Suprapubic skin (tissue), 4 donors: ENCODE measurements at places on chromosomes 5 and 9.

- no peak for DNase-seq
These were observed 2.4 kb downstream of the SOWAHA start for GRCh38 chr5:132815454-132815853.

GRCh38 chr5:119333421-119333851 is 22.4 kb upstream of the TNFAIP8 start:
- no peak for DNase-seq

DNA sequence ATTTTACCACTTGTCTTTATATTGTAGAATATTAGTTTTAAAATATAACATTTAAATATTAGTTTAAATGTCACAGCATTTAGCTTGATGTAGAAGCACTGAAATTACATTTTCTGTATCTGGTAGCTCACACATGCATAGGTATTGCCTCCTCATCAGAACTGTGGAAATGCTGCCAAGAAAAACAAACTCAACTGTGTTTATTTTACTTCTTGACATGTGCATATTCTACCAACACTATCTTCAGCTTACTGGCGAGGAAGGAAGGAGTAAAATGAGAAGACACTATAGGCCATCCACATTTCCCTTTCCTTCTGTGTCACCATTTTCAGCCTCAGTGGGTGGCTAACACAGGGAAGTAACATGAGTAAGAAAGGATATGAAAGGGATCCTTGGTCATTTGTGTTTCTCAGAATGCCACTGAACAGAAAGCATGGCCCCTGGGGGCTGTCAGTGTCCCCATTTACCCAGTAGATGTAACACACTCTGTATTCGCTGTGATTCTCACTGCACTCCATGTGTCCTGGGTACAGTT is 81.0 kb upstream of the HTR4 start:
- DNase-seq: no peak

- DNase-seq: peak; percentile 3
These were observed 177.8 kb downstream of the RGS3 start for GRCh38 chr9:113641100-113641885.

DNA sequence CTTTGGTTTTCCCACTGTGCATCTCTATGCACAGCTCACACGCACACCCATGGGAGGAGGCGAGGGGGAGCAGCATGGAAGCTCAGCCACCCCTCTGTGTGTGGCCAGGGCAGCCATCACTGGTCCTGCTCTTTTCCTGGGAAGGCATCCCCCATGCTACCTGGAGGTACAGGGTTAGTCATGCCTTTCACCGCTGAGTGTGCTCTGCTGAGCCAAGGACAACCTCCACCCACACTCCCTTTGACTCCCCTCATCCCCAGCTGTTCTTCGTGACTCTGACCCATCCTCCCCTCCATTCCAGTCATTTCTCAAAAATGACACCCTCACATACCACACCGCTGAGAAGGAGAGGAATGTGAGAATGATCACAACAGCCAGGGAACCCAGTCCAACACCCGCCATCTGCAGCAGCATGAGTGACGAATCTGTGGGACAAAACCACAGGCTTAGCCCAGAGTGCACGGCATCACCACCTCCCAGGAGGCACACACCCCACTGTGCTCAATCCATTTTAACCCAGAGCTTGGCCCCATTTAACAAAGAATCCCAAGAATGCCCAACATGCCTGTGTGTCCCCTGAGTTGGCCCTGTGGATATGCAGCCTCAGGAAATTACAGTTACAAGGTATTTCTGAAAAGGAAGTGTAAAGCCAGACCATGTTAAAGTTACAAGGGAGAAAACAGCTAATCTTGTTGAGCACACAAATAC is 133.4 kb downstream of the SUSD1 start:
- DNase-seq: no peak

- no peak for DNase-seq
These were observed 105.1 kb downstream of the PHF2 start for GRCh38 chr9:93681269-93682154.

- no peak for DNase-seq
These were observed 561.8 kb upstream of the TUSC1 start for GRCh38 chr9:26240020-26240419.

DNA sequence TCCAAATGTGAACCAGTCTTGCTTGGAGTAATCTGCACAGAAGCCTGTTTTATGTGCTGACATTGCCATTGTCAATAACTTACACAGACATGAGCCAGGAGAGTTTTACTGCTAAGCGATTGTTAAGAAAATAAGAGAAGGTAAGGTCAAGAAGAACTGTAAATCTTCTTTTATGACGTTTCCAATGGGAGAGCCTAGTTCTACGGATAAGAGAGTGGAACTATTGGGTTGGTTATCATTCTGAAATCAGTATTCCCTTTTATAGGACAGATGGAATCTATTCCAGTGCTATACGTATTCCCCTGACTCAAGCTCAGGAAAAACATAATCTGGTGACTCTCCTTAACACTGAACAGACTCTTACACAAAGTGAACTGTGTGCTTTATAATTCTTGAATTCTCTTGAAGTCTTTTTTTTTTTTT is 137.9 kb upstream of the OTULINL start:
- no peak for DNase-seq

DNA sequence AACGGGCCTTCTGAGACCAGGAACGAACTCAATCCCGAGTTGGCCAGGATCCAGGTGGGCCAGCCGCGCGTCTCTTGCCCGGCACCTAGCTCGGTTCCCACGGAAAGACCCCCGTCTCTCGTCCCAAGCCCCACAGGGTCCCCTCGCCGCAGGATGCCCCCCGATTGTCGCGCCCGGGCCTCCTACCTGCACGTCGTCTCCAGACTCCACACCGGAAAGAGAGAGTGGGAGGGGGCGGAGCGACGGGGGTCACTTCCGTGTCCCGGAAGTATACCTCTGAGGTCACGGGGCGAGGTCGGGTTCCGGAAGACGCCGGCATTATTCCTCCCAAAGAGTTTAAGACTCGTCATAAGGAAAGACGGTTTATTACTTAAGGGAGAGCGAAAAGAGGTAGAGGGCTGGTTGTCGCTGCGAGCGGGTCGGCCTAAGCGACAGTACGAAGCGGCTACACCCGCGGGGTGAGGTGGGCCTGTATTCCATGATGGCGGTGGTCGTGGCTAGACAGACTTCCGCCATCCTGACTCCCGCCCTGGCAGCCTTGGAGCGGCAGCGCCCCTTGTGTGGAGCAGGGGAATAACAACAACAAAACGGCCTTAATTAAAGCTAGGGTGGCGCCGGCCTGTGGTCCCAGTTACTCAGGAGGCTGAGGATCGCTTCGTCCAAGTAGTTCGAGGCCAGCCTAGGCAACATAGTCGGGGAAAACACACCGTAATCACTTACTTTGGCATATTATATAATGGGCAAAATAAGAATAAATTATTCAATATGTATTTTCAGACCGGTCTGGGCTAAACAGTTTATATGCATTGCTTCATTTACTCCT is at the start of gene RPS14:
Gene RPS14 (minus strand): TSS at position 223 of the 823 bp plus-strand sequence. CDS start 2,006 bp downstream, outside the sequence.
- peak; percentile 98 for DNase-seq

GRCh38 chr5:72255237-72255636 is 64.8 kb downstream of the MRPS27 start:
- DNase-seq: no peak

- no peak for DNase-seq
These were observed 441.3 kb upstream of the PIK3R1 start for GRCh38 chr5:67774267-67774552.

- no peak for DNase-seq
These were observed 93.0 kb upstream of the ZNF608 start for GRCh38 chr5:124839371-124839998.

GRCh38 chr5:121695307-121695706 is 156.4 kb upstream of the FTMT start:
- DNase-seq: no peak

DNA sequence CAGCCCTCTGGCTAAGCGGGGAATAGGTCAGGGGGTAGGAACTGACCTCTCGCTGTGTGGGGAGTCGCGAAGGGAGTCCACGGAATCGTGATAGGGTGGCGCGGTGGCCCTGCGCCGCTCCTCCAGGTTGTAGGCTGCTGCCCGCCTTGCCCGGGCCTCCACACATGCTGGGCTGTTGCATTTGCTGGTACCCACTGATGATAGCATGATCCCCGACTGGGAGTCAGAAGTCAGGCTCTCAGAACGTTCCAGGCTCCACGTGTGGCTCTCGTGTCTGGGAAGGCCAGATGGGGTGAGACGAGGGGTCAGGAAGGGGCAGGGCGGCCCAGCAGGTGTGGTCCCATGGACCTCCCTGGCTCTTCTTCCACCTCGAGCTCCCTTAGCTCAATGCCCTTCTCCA is 56.0 kb downstream of the PSD2 start:
- peak; percentile 48 for DNase-seq

- no peak for DNase-seq
These were observed 165.8 kb upstream of the STK32A start for GRCh38 chr5:147068998-147069397.

GRCh38 chr9:128558431-128559310 is 6.3 kb downstream of the SPTAN1 start:
- peak; percentile 86 for DNase-seq

- peak; percentile 44 for DNase-seq
These were observed 166.1 kb downstream of the CACNA1B start for GRCh38 chr9:138043411-138044345.

- DNase-seq: no peak
These were observed 28.5 kb upstream of the PLPPR1 start for GRCh38 chr9:100999906-101000544.

- DNase-seq: no peak
These were observed 1.7 kb downstream of the CCNG1 start for GRCh38 chr5:163439092-163439425.

DNA sequence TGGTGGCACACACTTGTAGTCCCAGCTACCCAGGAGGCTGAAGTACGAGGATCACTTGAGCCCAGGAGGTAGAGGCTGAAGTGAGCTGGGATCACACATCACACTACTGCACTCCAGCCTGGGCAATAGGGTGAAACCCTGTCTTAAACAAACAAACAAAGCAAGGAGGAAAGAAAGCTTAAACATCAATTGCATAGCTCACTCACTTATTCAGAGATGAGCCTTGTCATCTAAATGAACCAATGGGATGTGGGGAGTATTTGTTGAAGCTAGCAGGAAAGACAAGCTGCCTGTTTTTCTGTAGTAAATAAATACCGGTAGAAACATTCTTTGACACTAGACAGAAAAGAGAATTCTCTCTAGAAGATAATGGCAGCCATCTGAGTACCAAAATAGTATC is 161.0 kb upstream of the SLC12A2 start:
- no peak for DNase-seq

GRCh38 chr9:34636791-34637355 is 714 bp downstream of the SIGMAR1 start:
- DNase-seq: no peak
